CD4-positive, alpha-beta memory T cell (primary cell): ENCODE measurements at places on chromosomes 7 and 10. TPM values are rescaled to one million over a fixed set of nuclear protein-coding genes. Genes with fewer than 3 reads are reported as not detected.

GRCh38 chr10:35103882-35104281 lies 13.7 kb upstream of the CUL2 start:
- no peak for DNase-seq
- no peak overlapping the region for H3K4me3 ChIP-seq
- H3K27me3 ChIP-seq: no peaks in the 10 kb centered on the region
- H3K27ac ChIP-seq: no peak overlapping the region
- no peaks in the 10 kb centered on the region for H3K4me1 ChIP-seq

GRCh38 chr7:142851919-142852318 lies 3.0 kb upstream of the EPHB6 start:
- no peak overlapping the region for H3K4me3 ChIP-seq
- H3K27me3 ChIP-seq: no peaks in the 10 kb centered on the region
- H3K27ac ChIP-seq: no peak overlapping the region
- DNase-seq: no peak
- peaks cover 20% of the 10 kb centered on the region for H3K4me1 ChIP-seq

- no peaks in the 10 kb centered on the region for H3K27me3 ChIP-seq
- no peaks in the 10 kb centered on the region for H3K36me3 ChIP-seq
- H3K4me1 ChIP-seq: peaks cover 14% of the 10 kb centered on the region
- DNase-seq: no peak
- H3K4me3 ChIP-seq: no peak overlapping the region
These were observed 118.9 kb downstream of the PRPF18 start for GRCh38 chr10:13705526-13706174.

- H3K4me1 ChIP-seq: no peaks in the 10 kb centered on the region
- no peaks in the 10 kb centered on the region for H3K36me3 ChIP-seq
- H3K27ac ChIP-seq: no peak overlapping the region
- no peak for DNase-seq
- no peaks in the 10 kb centered on the region for H3K27me3 ChIP-seq
These were observed 62.9 kb downstream of the PTTG1IP2 start for GRCh38 chr7:90532231-90532929.

GRCh38 chr7:94067047-94067446 lies 62.9 kb upstream of the BET1 start:
- H3K27me3 ChIP-seq: no peaks in the 10 kb centered on the region
- no peaks in the 10 kb centered on the region for H3K36me3 ChIP-seq
- H3K4me3 ChIP-seq: no peak overlapping the region
- no peak overlapping the region for H3K27ac ChIP-seq
- peaks cover 12% of the 10 kb centered on the region for H3K4me1 ChIP-seq

GRCh38 chr10:127649642-127650041 lies 87.3 kb upstream of the FOXI2 start:
- no peaks in the 10 kb centered on the region for H3K27me3 ChIP-seq
- H3K36me3 ChIP-seq: no peaks in the 10 kb centered on the region
- H3K4me1 ChIP-seq: no peaks in the 10 kb centered on the region
- no peak for DNase-seq
- no peak overlapping the region for H3K27ac ChIP-seq

GRCh38 chr7:14583518-14583917 lies 319.0 kb downstream of the DGKB start:
- no peaks in the 10 kb centered on the region for H3K4me1 ChIP-seq
- H3K4me3 ChIP-seq: no peak overlapping the region
- no peaks in the 10 kb centered on the region for H3K27me3 ChIP-seq

DNA sequence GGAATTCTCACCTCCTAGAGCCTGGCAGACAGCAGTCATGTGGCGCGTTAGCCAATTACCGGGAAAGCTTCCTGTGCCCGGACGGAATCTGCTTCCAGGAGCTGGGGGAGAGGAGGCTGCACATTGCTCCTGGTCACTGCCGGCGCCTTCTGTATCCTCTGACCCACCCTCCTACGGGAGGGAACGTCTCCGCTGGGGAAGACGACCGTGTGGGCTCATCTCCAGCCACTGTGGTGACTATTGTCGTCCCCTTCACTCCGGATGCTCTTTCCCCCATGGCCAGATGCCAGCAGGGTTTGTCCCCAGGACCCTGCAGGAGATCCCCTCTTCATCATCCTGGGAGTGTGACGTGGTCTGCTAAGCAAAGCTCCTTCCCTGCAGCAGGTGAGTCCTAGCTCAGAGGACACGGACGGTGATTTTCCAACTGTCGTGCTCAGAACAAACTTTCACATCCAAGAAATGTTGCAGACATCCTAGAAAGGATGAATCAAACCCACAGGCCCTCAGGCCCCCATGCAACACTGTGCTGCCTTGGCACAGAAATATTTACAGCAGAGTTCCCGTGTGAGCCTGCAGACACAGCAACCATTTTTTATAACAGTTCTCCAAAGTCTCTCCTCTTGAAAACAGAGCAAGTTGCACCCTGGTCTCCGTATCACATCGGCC lies 29.6 kb upstream of the FAM20C start:
- H3K4me1 ChIP-seq: no peaks in the 10 kb centered on the region
- no peak overlapping the region for H3K27ac ChIP-seq
- no peak overlapping the region for H3K4me3 ChIP-seq
- no peaks in the 10 kb centered on the region for H3K36me3 ChIP-seq
- H3K27me3 ChIP-seq: no peaks in the 10 kb centered on the region

GRCh38 chr7:37104822-37105518 lies 343.7 kb downstream of the ELMO1 start:
- H3K4me1 ChIP-seq: no peaks in the 10 kb centered on the region
- H3K36me3 ChIP-seq: no peaks in the 10 kb centered on the region
- H3K27ac ChIP-seq: no peak overlapping the region
- no peak overlapping the region for H3K4me3 ChIP-seq
- no peak for DNase-seq
- H3K27me3 ChIP-seq: no peaks in the 10 kb centered on the region

DNA sequence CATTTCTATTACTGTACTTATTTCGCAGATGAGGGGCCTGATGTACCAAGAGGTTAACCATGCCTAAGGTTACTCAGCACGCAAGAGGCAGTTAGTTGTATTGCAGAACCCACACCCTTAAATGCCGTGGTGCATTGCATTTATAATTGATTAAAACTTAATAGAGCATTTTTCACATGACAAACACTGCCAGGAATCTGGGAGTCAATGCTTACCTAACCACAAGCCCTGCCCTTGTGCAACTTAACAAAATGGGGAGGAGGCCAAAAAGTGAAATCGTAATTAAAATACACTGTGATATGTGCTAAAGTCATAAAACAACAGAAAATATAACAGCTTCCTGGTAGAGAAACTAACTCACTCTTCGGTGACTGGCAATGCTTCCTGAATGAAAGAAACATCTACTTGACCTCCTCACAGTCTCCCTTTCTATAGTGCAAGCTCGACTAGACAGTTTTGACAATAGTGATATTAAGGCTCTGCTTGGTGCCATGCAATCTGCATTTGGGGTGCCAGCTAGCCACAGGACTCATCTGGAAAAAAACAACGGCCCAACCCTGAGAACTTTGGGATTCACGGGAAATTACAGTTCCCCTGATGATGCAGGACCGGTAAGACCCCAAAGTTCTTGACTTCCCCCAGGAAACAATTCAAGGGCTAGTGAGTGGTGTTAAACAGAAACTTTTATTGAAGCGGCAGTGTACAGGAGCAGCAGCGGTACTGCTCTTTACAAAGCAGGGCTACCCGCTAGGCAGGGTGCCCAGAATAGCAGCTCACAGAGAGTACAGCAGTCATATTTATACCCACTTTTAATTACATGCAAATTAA lies 612.4 kb downstream of the TNS3 start:
- no peak overlapping the region for H3K27ac ChIP-seq
- H3K4me1 ChIP-seq: no peaks in the 10 kb centered on the region
- DNase-seq: no peak
- H3K36me3 ChIP-seq: no peaks in the 10 kb centered on the region
- no peak overlapping the region for H3K4me3 ChIP-seq

GRCh38 chr7:113408999-113409398 lies 290.6 kb upstream of the SMIM30 start:
- H3K27me3 ChIP-seq: peaks cover under 1% of the 10 kb centered on the region
- no peak for DNase-seq
- no peaks in the 10 kb centered on the region for H3K36me3 ChIP-seq
- H3K4me3 ChIP-seq: no peak overlapping the region

GRCh38 chr7:5713124-5713912 lies 68.1 kb downstream of the RNF216 start:
- H3K4me1 ChIP-seq: no peaks in the 10 kb centered on the region
- no peaks in the 10 kb centered on the region for H3K27me3 ChIP-seq
- no peak overlapping the region for H3K4me3 ChIP-seq
- DNase-seq: no peak

GRCh38 chr7:94923412-94923811 lies 16.0 kb downstream of the PPP1R9A start:
- H3K27ac ChIP-seq: no peak overlapping the region
- H3K36me3 ChIP-seq: no peaks in the 10 kb centered on the region
- no peaks in the 10 kb centered on the region for H3K4me1 ChIP-seq
- H3K4me3 ChIP-seq: no peak overlapping the region

GRCh38 chr7:70376561-70377031 lies 755.3 kb upstream of the GALNT17 start:
- no peaks in the 10 kb centered on the region for H3K4me1 ChIP-seq
- no peaks in the 10 kb centered on the region for H3K27me3 ChIP-seq
- H3K27ac ChIP-seq: no peak overlapping the region
- no peak overlapping the region for H3K4me3 ChIP-seq
- no peaks in the 10 kb centered on the region for H3K36me3 ChIP-seq

DNA sequence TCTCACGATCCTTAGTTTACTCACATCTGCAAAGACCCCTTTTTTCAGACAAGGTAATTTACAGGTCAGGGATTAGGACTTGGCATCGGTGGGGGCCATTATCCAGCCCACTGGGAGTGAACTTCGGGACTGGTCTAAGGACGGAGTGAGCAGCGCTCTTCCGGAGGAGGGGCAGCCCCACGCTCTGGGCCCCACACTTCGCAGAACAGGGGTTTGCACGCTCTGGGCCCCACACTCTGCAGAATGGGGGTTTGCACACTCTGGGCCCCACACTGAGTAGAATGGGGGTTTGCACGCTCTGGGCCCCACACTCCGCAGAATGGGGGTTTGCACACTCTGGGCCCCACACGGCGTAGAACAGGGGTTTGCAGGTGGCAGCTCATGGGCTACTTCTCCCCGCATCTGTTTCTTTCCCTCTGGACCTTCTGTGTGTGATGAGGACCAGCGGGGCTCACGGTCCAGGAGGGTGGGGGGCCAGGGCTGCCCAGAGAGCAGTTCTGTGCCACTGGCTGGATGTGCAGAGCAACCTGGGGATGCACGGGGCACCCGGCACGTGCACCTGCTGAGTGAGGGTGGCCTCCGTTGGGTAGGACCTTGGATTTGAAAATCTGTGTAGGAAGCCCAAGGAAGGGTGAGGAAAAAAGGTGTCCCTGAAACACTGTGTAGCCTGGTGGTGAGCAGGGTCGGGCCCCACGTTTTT lies 134.8 kb downstream of the WDR37 start:
- H3K4me3 ChIP-seq: no peak overlapping the region
- H3K27ac ChIP-seq: no peak overlapping the region
- no peaks in the 10 kb centered on the region for H3K36me3 ChIP-seq
- DNase-seq: no peak
- peaks cover 14% of the 10 kb centered on the region for H3K4me1 ChIP-seq

- H3K4me1 ChIP-seq: peaks cover 20% of the 10 kb centered on the region
- H3K27ac ChIP-seq: no peak overlapping the region
- no peak overlapping the region for H3K4me3 ChIP-seq
These were observed 2.2 kb downstream of the PDZD7 start for GRCh38 chr10:101028446-101029337.

- no peak overlapping the region for H3K4me3 ChIP-seq
- no peak for DNase-seq
- no peak overlapping the region for H3K27ac ChIP-seq
- no peaks in the 10 kb centered on the region for H3K4me1 ChIP-seq
- no peaks in the 10 kb centered on the region for H3K27me3 ChIP-seq
These were observed 315.6 kb downstream of the GRM8 start for GRCh38 chr7:126937171-126937570.

DNA sequence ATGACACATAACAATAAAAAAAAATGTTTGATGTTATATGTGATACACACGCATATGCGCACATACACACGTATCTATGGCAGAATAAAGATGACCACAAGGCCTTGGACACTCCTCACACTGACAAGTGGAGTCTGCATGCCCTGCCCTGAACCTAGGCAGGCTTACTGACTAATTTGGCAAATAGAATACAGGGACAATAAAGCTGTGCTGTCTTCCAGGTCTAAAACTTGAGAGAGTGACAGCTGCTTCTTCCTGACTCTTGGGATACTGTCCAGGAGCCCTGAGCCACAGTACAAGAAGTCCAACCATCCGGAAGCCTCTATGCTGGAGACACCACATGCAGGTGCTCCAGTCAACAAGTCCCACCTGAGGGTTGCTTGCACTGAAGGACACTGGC lies 20.3 kb downstream of the PARD3 start:
- H3K27me3 ChIP-seq: no peaks in the 10 kb centered on the region
- no peak for DNase-seq
- H3K4me3 ChIP-seq: no peak overlapping the region

DNA sequence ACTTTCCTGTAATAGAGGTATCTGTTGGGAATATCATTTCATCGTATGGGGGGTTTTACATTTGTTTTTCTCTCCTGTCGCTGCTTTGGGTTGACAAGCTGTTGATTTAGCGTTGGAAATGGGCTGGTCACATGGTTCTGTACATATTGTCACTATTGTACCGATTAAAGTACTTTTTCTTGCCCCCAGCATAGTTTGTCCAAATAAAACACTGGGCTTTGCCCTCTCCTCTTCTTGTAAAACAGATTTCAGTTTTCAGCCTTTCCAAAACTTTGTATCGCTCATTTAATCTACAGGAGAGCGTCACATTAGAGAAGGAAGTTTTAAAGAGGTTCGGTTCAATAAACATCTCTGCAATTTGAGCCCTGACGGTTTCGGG lies 4.0 kb downstream of the BMI1 start:
- H3K4me1 ChIP-seq: peaks cover 42% of the 10 kb centered on the region
- no peaks in the 10 kb centered on the region for H3K36me3 ChIP-seq
- peak overlapping the region; percentile 40 for H3K4me3 ChIP-seq
- DNase-seq: no peak
- no peaks in the 10 kb centered on the region for H3K27me3 ChIP-seq

DNA sequence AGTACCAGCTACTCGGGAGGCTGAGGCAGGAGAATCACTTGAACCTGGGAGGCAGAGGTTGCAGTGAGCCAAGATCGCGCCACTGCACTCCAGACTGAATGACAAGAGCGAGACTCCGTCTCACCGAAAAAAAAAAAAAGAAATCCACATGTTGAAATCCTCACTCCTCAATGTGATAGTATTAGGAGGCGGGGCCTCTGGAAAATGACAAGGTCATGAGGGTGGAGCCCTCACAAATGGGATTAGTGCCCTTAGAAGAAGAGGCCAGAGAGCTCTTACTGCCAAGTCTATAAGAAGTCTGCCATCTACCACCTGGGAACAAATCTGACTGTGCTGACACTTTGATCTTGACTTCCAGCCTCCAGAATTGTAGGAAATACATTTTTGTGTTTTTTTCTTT lies 10.6 kb downstream of the MMD2 start:
- H3K36me3 ChIP-seq: no peaks in the 10 kb centered on the region
- no peak overlapping the region for H3K4me3 ChIP-seq
- DNase-seq: no peak
- H3K4me1 ChIP-seq: no peaks in the 10 kb centered on the region
- H3K27me3 ChIP-seq: no peaks in the 10 kb centered on the region

- no peaks in the 10 kb centered on the region for H3K4me1 ChIP-seq
- H3K36me3 ChIP-seq: no peaks in the 10 kb centered on the region
These were observed 139.3 kb downstream of the TWIST1 start for GRCh38 chr7:18978108-18978495.

The VPS26A gene
- polyA plus RNA-seq: 34.7 TPM

The SDK1 gene
- not detected for polyA plus RNA-seq

The OR2A5 gene
- not detected for polyA plus RNA-seq

The PRLHR gene
- not detected for polyA plus RNA-seq

The SP8 gene
- polyA plus RNA-seq: not detected

The ZMYND11 gene
- polyA plus RNA-seq: 43.0 TPM

The PALD1 gene
- not detected for polyA plus RNA-seq

The CYREN gene
- polyA plus RNA-seq: 35.2 TPM
